ENCODE measurements at places on chromosomes 1 and 21.

DNA sequence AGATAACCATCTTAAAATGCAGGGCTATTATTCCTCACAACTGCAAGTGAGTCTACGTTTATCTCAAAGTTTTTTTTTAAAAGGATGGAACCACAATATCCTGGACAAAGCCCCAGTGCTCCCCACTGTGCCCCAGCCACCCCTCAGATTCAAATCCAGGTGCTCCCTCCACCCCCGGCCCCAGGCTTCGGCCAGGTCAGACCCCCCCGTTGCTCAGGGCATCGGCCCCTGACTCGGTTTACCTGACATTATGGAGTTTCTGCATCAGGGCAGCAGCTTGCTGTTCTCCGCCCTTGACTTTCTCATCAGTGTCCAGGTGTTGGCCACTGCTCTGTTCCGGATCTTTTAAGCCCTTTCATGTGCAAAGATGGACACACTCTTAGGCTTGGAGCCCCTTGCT, 72.9 kb downstream of the SCCPDH start:
- DNase-seq, result no peak

GRCh38 chr1:231959225-231959884, 332.8 kb downstream of the DISC1 start:
- no peak for DNase-seq

DNA sequence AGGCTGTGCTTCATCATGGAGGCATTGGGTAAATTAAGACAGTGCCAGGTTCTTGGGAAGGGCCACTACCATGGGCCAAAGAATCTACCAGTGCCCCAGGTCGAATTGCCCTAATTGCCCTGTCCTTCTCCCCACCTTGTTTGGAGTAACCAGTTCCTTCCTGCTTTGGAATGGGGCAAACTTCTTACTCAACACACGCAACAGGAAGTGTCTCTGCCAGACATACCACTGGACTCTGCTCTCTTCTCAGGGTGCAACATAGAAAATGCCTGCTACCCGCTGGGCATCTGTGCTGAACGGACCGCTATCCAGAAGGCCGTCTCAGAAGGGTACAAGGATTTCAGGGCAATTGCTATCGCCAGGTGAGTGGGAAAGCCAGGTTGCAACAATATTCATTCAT, 15.8 kb downstream of the CDA start:
- DNase-seq, result no peak

GRCh38 chr1:9009438-9010370, 16.5 kb downstream of the SLC2A7 start:
- DNase-seq, result no peak

DNA sequence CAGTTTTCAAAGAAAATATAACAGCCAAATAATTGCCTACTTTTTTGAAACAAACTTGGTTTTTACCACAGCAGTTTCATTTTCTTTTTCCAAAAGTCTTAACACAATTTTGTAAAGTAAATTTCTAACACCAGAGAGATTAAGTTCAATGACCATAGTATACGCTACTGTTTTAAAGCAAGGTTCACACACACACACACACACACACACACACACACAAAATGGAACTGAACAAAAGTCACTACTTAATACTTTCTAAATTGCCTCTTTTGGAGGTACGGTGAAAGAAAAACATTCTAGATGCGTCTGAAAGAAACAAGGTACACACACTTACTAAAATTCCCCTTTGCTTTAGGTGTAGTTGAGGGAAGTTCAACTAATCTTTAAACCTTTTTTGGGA, 30.1 kb downstream of the C21orf91 start:
- DNase-seq, result no peak

GRCh38 chr1:20727746-20728316, 4.7 kb downstream of the SH2D5 start:
- DNase-seq, result no peak

GRCh38 chr1:45409276-45409675, 69.0 kb upstream of the MUTYH start:
- DNase-seq, result no peak

DNA sequence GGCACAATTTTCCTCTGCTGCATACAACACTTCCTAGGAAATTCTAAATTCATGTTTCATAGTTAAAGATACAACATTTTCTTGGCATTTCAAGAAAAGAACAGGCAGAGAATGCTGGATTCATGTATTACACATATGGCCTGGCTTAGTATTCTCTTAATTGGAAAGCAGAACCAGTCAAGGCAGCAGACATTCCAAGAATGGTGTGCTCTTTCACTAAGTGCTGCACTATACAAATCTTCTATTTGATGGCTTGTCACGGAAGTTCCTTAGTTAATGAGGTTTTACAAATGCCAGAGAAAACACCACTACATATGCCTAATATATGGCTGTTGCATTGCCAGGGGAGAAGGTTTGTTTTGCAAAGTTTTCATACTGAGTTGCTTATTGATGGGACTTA, 80.8 kb upstream of the DYNLT5 start:
- DNase-seq, result no peak

DNA sequence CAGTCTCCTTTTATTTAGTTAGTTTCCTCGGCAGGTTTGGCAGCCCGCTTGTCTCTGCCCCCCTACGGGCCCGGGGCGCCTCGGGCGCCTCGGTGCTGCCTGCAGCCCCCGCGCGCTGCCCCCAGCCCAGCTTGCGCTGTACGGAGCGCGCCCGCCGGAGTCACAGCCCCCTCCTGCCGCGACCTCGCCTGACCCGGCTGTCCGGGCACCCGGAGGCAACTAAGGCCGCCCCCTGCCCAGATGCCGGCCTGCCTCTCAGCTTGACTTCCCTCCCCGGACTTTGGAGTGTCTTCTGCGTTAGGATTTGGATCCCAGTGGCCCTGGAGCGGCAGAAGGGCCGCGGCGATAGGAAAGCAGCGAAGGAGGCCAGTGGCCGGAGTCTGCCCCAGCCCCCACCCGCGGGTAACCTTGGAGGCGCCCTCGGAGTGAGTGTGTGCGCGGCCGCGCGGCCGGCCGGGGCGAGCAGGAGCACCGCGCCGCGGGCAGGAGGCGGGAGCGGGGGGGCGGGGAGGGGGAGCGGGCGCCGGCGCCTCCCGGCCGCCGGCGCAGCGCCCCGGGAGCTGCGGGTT, 7.6 kb downstream of the CDKN2C start:
- DNase-seq, result no peak

- DNase-seq, result no peak
These were observed 36.0 kb upstream of the ABCD3 start for GRCh38 chr1:94382201-94382600.

GRCh38 chr1:45002650-45003645, 8.2 kb downstream of the HECTD3 start:
- DNase-seq, result no peak

- DNase-seq, result no peak
These were observed 11.5 kb downstream of the ABL2 start for GRCh38 chr1:179217943-179218507.

DNA sequence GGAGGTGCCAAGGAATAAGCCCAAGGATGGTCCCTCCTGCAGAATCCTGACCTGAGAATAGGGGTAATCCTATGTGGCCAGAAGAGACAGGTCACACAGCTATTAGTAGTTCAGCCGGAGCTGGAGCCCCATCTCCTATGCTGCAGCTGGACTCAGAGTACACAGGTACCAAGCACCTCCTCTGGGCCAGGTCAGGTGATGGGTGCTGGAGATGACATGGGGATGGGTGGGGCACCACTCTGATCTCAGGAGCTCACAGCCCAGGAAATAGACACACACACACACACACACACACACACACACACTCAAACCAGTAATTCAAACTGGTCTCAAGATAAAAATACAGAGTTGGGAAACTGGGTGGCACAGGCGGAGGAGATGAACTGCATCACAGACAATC, 54.2 kb upstream of the SSBP3 start:
- no peak for DNase-seq

DNA sequence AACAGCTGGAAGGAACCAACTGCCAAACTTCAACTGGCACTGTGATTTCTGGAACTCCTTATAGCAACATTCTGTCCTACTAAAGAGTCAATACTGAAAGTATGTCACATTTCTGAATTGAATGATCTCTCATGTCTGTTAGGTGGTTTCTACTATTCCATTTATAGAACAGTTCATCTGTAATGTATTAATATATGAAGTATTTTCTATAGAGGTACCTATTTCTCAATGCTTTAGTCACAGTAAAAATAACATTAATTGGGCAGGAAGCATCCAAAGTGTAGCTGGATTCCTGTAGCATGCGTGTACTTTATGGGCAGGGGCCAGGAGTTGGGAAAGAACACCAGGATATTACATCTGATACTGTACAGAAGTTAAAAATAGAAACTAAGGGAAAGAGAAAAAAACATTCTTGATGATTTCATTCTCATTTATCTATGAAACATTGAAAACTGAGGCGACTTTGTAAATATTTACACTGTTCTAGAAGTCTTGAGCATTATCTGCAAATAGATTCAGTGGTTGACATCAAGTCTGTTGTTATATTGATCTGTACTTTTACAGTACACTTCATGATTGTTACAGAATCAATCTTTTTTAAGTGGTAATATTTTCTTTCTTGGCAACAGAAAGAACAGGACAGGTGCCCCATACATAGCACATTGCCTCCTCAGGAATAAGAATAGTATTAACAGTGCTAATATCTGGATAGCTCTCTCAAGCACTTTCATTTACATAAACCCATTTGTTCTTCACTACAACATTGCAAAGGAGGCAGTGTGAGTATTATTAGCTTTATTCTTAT, 6.2 kb upstream of the ZNF281 start:
- no peak for DNase-seq

DNA sequence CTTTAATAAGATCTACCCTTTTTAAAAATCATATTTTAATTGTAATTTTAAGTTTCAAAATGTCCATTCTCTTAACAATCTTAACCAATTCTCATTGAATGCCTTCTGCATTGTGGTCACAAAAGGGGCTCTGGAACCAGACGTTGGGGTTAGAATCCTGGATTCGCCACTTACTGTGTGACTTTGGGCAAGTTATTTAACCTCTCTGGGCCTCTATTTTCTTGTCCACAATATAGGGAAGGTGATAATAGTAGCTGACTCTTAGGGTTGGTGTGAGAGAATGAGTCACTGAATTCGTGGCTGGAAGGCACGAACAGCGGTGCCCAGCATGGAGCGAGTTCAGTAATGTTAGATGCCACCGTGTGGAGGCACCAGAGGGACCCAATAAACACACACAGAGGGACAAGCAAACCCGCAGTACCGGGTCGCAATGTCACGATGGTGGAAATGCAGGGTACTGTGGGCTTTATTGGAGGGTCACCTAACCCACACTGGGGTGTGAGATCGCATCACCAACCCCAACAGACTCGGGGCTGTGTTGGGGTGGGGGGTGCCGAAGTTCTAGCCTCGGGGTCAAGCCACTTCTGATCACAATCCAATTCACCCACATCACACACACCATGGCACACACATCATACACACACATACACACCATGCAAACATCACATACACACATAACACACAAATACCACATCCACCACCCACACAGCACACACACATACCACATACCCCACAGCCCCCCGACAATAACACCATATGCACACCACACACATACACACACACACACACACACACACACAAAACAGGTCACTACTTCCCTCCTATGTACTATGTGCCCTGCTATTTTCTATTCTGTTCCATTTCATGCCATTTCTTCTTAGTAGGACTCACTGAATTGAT, 27.0 kb upstream of the IFNAR2 start:
- no peak for DNase-seq

GRCh38 chr21:14814282-14814681, 250.5 kb downstream of the NRIP1 start:
- peak; percentile 60 for DNase-seq

DNA sequence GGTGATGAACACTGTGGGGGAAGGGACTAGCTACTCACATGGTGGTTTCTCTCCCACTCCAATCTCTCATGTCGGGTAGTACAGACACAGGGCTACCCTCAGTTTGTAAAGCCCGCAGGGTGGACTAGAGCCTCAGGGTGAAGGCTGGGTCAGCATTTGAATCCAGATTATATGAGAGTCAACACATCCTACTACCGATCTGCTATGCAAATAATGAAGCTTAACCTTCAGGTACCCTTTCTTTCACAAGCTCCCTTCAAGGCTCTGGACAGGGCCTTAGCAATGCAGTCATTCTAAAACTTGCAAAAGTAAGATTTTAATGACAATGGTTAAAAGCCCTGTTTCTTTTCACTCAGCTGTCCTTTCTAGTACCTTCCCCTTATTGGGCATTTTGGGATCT, 5.5 kb upstream of the ZBED6 start:
- no peak for DNase-seq

- DNase-seq, result no peak
These were observed 7.9 kb upstream of the TNNT2 start for GRCh38 chr1:201385299-201385891.

- no peak for DNase-seq
These were observed 28.9 kb upstream of the NLRP3 start for GRCh38 chr1:247387096-247387495.

DNA sequence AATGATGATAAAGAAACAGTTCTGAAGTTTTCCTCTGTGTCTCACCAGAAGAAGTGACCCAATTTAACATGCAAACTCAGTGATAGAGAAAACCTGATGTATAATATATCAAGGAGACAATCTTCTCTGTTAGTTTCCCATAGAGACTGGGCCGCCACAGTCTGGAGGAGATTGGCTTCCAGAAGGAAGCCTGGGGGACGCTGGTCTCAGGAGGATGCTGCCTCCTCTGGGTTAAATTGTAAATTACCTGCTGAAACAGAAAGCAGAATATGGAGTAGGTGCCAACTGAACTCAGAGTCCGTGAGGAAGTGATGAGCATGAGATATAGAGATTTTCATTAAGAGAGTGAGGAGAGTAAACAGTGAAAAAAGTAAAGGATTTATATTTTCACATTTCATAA, 15.8 kb downstream of the OR14I1 start:
- no peak for DNase-seq

DNA sequence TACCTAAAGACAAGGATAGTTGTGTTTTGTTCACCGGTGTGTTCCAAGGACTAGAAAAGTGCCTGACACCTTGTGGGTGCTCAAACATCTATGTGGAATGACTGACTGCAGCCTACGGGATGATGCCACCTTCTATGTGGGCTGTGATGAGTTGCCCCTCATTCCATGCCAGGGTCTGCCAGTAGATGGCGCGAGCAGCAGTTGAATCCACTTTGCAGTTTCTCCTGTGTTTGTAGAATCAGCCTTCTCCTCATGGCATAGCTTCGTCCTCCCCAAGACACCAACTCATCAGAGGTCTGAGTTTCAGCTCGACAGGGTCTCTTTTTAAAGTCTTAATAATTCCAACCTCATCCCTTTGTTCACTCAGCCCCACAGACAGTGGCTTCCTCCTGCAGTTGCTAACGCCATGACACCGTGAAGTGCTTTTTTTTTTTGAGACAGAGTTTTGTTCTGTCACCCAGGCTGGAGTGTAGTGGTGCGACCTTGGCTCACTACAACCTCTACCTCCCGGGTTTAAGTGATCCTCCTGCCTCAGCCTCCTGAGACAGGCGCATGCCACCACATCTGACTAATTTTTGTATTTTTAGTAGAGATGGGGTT, 133.7 kb downstream of the CAPN8 start:
- peak; percentile 56 for DNase-seq

DNA sequence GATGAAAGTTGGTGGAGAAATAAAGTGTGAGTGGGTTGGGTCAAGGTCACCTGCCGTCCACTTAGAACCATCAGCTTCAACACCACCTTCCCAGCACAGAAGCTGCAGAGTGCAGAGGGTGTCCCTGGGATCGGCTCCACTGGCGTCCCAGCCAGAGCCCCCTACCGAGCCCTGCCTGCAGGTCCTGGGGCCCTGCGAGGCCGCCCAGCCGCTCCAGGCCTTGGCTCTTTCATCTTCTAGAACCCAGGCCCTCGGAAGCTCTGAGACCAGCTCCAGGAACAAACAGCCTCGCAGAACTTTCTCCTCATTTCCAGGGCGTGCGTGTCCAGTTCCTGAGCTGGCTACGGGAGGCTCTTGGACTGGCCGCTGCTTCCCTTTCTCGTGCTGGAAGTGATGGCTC, 166.0 kb downstream of the PRDM16 start:
- DNase-seq, result no peak
